ENCODE measurements at places on chromosomes 3 and 15.

GRCh38 chr15:90530250-90531051, 728 bp downstream of the CRTC3 start:
- DNase-seq, result no peak

DNA sequence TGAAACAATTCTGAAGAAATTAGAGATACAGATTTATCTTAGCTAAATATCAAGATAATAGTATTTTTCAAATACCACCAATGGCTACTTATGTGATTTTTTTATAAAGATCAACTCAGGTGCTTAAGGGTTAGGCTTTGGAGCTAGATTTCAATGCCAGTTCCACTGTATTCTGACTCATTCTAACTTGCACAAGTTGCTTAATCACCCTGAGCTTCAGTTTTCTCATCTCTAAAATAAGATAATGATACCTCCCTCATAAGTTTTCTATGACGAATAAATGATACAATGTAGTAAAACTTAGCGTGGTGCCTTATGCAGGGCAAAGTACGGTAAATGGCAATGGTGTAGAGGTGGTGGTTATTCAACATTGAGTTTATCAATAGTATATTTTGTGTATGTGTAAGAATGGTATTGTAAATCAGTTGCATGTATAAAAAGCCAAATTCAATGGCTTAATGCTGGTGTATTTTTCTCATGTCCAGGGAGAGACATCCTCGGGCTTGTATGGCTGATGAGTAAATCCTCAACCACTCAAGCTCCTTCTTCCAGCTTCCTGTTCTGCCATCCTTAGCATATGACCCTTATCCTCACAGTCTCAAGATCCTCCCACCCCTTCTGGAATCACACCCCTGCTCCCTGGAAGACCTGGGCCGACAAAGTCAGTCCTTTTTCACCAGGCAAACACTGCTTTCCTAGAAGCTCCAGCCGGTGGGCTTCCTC, 505.9 kb upstream of the CFAP20DC start:
- DNase-seq, result no peak

GRCh38 chr3:120824613-120825012, 82.1 kb downstream of the GTF2E1 start:
- DNase-seq, result no peak

DNA sequence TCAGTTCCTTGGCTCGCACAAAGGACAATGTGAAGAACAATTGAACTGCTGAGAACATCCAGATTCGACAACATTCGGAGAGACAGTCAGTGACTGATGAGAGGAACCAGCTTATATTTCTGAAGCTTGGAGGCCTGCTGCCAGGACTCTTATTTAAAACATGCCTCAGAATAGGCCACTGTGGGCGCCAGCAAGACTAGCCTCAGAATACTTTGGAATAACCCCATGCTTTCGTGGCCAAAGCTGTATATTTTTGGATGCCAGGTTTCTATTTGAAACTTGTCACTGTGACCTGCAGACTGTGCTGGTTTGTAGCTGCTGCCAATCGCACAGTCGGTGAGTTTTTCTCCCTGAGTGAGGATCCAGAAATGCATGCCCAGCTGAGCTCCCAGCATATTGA, 129.9 kb upstream of the UBE3A start:
- DNase-seq, result no peak

- DNase-seq, result peak; percentile 68
Measured at GRCh38 chr15:98983334-98983733, 24.3 kb downstream of the PGPEP1L start.

DNA sequence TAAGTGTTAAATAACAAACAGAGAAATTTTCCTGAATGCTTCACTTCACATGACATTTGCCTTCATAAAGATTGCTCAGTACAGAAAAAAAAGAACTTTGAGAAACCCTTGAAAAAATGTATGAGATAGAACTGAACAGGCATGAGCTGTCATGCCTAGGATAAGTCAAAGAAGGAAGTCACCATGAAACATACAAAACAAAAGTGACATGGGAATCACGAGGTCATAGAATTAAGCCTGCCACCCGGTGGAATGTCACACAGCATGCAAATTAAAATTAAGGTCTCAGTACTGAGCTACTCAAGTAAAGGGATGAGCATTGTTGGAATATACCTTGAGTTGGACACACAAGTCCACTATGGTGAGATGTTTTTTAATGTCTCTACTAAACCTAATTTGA, 652.5 kb upstream of the NECTIN3 start:
- DNase-seq, result peak; percentile 8

- DNase-seq, result no peak
Measured at GRCh38 chr15:81107889-81108288, 26.2 kb upstream of the CFAP161 start.

DNA sequence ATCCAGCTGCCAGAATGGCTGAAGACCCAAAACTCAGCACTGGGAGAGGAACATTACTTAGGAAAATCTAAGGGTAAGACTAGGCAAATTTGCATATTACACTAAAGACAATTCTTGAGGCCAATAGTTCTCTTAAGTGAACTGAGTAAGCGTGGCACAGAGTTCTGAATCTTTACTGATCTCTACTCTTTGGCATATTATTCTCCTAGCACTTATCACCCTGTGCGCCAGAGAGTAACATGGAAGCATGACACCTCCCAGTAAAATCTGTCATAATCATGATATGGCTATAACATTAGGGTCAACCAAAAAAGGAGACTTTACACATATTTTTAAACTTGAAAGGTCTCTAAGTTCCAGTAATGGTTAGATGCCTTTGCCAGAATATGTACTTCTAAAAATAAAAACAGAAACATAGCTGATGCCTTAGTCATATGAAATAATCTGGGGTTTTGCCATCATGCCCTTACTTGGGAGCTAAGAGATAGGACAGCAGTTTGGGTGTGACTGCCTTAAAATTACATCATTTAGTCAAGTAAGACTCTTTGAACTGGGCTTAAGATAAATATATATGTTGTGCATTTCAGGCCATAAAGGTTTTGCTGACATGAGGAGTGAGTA, 290.5 kb downstream of the PLCL2 start:
- peak; percentile 68 for DNase-seq

DNA sequence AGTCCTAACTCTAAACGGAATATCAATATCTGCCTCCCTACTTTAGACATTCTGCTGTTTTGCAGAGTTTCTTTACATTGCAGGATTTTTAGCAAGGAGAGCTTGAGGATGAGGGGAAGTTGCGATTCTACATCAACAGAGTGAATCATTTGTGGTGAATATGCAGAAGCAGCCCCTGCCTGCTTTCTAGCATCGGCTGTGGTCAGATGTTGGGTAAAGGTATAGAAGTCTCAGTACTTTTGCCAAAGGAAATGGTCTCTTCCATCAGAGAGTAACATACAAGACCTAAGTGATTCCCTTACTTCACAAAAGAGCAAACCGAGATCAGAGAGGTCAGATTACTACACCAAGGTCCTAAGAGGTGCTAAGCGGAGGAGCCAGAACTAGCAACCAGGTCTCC, 15.2 kb downstream of the ST3GAL6 start:
- no peak for DNase-seq

GRCh38 chr3:12981306-12982275, 91.6 kb downstream of the IQSEC1 start:
- DNase-seq, result no peak

GRCh38 chr3:113094337-113095221, 103.8 kb downstream of the GTPBP8 start:
- DNase-seq, result no peak

DNA sequence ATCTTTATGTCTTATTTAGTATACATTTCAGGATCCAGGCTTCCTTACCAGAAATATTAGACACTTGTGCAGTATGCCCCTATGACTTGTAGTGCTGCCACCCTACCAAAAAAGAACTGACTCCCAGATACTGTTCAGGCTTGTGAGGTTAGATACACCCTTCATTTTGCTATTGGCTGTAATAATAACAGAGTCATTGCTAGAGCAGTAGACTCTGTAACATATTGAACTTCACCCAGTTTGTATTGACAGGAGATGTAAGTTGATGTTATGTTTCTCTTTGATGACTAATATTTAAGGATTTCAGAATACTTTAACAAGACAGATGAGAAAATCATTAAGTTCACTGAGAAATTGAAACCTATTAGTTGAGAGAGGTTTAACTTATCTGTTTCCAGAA, 32.9 kb downstream of the RNF111 start:
- DNase-seq, result no peak
